ENCODE measurements at places on chromosomes 5 and 9.

GRCh38 chr5:17370651-17371050 lies 127.4 kb upstream of the TAF11L2 start:
- no peak for DNase-seq

- DNase-seq = no peak
Measured at GRCh38 chr5:73654819-73655318, 28.9 kb downstream of the ARHGEF28 start.

- DNase-seq = no peak
Measured at GRCh38 chr5:1853531-1853930, 29.2 kb downstream of the IRX4 start.

DNA sequence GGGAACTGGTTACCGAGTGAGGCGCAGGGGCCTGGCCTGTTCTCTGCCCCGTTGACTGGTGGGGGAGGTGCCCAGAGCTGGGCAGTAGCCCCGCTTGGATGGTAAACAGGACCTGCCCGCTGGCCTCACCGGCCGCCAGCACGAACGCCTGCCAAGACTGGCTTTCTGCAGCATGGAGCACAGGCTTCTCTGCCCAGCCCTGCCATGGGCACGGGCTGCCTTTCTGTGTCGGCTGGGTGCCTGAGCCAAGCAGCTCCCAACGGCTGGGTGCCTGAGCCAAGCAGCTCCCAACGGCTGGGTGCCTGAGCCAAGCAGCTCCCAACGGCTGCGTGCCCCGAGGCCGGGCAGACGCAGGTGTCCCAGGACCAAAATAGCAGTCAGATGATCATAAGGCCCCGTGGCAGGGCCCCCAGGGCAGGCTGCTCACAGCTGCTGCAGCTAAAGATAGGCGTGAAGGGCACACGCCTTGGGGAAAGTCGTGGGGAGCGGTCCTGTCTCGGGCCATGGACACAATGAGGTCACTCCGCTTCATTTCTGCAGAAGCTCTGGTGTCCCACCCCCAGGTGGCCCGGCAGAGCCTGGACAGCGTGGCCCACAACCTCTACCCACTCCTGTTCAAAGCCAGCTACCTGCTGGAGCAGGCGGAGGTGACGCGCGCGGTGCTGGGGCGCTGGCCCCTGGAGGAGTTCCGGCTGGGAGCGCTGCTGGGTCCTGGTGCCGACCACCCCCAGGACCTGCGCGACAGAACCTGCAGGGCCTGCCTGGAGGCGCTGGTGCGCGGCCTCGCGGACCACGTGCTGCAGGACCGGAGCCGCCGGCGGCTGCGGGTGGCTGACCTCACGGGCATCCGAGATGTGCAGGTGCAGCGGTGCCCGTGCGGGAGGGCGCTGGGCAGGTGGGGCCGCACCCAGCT lies at the start of gene LRRC14B:
Gene LRRC14B, plus strand, starts transcription at position 460 of the 913 bp plus-strand sequence. Its CDS starts 44 bp downstream, at position 504.
- no peak for DNase-seq

GRCh38 chr5:74660140-74660539 lies 19.6 kb upstream of the ENC1 start:
- DNase-seq = no peak

DNA sequence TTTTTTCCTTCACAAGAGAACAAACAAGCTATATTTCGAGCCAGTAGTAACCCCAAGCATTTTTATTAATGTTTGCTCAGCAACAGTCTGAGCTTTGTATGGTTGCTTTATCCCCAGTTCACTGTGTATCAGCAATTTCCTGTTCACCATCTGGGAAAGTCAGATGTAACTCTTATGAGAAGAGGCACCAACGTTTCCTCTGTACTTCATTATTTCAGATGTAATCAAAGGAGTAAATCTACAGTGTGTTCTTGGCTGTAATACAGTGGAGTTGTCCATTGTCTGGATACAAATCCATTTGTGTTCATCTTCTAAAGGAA lies 340.2 kb downstream of the ARRDC3 start:
- no peak for DNase-seq

- no peak for DNase-seq
Measured at GRCh38 chr9:15512204-15512603, 1.4 kb upstream of the PSIP1 start.

- no peak for DNase-seq
Measured at GRCh38 chr5:178436326-178436940, 153.8 kb downstream of the COL23A1 start.

DNA sequence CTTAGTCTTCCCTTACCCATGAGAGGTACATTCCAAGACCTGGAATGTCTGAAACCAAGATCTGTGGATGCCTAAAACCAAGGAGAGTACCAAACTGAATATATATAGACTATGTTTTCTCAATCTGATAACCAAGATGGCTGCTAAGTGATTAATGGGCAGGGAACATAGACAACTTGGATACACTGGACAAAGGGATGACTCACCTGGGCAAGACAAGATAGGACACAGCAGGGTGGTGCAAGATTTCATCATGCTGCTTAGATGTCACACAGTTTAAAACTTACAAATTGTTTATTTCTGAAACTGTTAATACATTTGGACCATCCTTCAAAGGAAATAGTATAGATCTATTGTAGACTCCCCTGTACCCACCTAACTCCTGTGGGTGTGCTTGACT lies 130.9 kb downstream of the HTR1A start:
- no peak for DNase-seq

DNA sequence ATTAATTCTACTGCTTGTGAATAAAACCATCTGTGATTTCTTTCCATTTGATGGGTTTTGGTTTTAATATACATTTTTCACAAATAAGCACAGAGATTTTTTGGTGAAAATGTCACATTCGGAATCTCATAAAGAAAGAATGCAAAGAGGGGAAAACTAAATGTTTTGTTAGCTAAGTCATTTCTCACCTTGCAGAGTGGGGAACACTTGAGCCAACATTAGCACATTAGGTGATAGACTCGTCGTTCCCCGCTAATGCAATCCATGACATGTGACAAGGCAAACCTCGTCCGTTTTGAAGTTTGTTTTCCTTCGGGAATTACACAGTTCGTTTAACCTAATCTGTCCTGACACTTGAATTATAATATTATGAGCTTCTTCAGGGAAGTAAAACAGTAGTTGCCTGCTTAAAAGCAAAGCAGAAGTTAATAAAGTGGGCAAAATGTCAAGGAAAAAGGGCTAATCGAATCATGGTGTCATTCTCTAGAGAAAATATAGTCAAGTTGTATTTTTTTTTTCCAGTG lies 95.8 kb upstream of the LMX1B start:
- no peak for DNase-seq

DNA sequence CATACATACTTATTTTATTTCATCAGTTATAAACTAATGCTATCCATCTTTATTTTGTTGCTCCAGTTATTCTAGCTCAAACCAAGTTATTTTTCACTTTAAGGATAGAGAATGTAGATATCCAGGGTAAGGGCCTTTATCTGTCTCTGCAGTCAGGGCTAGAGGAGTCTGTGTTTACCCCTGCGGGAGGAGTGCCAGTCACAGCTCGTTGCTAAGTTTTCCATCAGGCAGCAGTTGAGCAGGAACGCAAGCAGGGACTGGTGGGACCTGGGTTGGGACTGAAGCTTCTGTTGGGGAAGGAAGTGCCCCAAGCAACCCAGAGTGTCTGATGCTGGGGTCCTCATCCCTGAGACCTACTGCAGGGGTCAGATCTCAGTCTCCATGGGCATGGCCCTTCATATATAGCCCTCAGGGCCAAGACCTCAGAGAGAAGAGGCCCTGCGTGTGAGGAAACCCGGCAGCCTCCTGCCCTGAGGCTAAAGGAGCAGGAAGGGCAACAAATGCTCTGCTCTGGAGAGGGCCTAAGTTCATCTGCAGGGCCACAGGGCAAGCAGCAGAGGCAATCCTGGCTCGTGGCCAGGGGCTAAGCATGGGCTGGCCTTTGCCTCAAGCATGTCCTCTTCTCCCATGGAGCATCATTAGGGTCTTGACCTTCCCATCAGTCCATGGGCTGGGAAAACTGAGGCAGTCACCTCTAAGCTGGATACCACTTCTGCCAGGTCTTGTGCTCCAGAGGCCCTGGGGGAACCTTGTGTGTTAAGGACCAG lies 6.6 kb downstream of the SLC22A4 start:
- no peak for DNase-seq

- no peak for DNase-seq
Measured at GRCh38 chr9:112869917-112870316, 20.8 kb downstream of the SLC46A2 start.

GRCh38 chr5:133129289-133129688 lies 77.5 kb downstream of the HSPA4 start:
- DNase-seq = no peak

GRCh38 chr5:166926138-166926537 lies 1365.3 kb upstream of the WWC1 start:
- DNase-seq = no peak

DNA sequence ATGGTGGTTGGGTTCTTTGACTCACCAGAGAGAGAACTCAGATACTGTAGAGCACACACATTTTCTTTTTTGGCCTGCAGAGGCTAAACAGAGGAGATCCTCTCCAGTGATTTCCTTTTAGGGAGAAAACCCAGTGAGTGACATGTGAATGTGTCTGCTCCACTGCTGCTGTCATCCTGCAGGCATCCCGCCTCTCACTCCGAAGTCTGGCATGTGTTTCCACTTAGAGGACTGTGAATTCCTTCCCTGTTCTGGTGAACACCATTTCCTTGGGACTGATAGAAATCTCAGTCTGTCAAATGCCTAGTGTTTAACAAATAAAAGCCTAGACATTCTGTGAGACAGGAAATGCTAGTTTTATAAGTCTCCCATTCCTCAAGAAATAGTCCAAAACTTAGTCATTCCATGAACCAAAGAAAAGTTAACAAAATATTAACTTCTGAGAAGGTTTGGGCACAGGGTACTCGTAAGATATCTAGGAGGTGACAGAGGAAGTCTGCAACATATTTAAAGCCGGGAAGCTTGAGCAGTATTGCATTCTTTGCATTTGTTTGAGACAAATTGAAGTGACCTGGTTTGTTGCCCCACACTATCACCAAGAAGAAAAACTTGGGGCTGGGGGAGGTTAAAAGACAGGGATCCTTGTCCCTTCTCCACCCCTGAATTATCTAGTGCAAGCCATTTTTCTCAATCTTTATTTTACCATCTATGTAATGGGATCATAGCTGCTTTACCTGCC lies 74.9 kb upstream of the NIPAL4 start:
- DNase-seq = no peak

DNA sequence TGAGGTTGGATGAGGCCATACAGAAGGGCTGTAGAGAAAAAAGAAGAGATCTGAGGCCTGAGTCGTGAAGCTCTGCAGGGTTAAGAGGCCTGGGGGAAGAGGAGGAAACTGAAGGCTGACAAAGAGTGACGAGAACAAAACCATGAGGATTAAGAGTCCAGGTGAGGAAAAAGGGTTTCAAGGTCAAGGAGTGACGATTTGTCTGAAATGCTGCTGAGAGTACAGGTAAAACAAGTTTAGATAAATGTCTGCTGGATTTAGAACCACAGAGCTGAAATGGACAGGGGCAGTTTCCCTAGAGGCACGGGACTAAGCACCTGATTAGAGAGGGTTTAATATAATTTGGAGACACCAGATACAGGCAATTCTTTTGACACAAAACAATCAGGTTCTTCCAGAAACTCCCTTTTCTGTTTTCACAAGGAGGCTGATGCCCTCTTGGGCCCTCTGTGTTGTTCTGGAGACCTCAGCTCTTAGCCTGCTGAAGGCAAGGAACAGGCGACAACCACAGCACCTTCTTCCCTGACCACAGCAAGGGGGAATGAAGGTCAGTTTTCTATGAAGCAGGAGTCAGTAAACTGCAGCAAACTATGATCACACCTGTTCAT lies 14.6 kb upstream of the GCNT1 start:
- DNase-seq = no peak

- no peak for DNase-seq
Measured at GRCh38 chr9:2628919-2629318, 7.3 kb downstream of the VLDLR start.

DNA sequence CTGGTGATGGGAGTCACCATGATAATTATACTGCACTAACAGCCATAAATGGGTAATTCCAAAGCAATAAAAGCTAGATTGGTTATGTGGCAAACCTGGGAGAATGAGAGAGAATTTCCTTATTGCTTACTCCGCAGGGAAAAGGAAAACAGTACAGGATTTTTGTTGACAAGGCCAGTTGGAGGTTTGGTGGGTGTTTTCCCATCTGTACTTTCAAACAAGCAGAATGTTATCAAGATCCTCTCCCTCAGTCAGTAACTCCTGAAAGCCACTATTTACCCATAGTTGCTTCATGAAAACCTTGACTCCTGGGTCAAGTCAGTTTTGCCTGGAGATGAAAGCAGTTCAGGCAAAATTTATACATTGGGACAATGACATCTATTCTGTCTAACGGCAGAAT lies 26.4 kb downstream of the IL9 start:
- DNase-seq = no peak

DNA sequence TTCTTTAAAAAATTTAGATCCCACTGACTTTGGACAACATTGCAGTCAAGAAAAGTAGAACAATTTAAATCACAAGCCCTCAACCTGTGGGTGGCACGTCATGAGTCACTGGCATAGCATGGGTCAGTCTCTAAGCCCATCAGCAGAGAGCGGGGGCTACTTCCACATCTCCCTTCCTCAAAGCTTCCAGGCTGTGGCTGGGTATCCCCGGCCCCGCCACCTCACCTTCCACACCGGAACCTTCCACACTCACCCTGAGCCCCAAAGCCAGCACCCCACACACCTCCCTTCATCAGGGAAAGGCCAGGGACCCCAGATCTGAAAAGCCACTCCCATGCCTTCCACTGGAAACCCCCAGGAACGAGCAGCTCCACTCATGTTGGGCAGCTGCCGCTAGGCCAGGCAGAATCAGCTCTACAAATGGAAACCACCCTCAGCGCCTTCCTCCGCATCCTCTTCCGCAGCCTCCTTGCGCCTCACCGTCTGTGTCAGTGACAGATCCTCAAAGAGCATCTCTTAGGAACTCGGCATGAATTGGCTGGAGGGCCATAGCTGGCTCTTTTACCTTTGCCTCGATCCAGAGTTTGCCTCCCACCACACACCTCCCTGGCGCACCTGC lies 156.5 kb downstream of the ERCC6L2 start:
- DNase-seq = no peak

DNA sequence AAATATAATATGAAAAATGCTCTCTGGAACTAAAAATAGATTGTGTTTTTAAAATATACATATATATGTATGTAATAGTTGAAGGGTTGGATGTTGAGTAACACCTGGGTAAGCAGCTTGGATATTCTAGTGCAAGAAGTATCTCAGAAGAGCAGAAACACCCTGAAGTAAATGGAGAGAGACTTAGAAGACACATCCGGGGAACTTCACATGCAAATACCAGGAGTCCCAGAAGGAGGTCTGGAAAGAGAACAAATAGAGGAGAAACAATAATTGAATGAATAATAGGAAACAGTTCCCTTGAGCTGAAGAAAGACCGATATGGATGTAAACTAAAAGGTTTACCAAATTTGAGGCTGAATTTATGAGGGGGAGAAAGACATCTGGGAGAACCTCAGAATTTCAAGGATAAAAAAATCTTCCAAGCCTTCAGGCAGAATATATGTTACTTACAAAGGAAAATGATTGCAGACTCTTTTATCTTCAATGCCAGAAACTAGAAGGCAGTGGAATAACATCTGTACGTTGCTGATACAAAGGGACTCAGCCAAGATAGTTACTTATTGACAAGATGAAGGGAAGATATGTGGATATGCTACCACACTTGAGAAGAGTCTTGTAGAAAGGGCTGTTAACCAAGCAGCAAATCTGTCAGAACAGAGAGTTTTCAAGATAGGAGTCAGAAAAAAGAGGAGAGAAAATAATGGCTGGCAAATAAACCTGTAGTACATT lies 42.7 kb downstream of the HSDL2 start:
- DNase-seq = no peak

- DNase-seq = no peak
Measured at GRCh38 chr5:160297776-160298175, 14.6 kb downstream of the CCNJL start.

Data from stimulated activated CD8-positive, alpha-beta memory T cell treated with anti-CD3 and anti-CD28 coated beads, Interleukin-2, amount 100 ng/mL, for 48 hours (primary cell).